ENCODE measurements at places on chromosomes 6 and 20. TPM values are rescaled to one million over a fixed set of nuclear protein-coding genes. Genes with fewer than 3 reads are reported as not detected.

Gene TRIM15
- polyA plus RNA-seq = not detected

Gene C20orf202
- polyA plus RNA-seq = 0.35 TPM

DNA sequence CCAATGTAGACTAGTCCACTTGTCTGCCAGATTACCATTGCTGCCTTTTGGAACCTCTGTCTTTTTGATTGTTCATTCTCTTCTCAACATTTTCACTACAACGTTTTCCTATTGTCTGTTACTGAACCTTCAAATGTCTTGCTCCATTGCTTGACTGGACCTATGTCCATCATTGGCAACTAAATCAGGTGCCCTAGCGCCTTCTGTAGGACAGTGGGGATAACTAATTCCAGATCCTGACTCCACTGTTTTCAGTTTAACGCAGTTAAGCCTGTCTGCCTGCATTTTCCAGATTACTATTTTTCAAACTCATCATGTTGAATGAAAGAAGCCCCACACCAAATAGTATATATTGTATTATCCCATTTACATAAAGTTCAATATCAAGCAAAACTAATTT lies 433.6 kb downstream of the RNF144B start:
- no peak for DNase-seq

Gene LAMA5
- polyA plus RNA-seq = 85.9 TPM

- no peak for DNase-seq
Measured at GRCh38 chr6:144725736-144726522, 440.8 kb downstream of the UTRN start.

- DNase-seq = no peak
Measured at GRCh38 chr6:51738614-51739013, 348.8 kb downstream of the PKHD1 start.

All from muscle of leg (tissue), 16 donors.